Stimulated activated effector memory CD8-positive, alpha-beta T cell treated with anti-CD3 and anti-CD28 coated beads, Interleukin-12 subunit alpha, Interleukin-12 subunit beta, amount 100 ng/mL, for 72 hours (primary cell): ENCODE measurements at places on chromosomes 1 and 21.

DNA sequence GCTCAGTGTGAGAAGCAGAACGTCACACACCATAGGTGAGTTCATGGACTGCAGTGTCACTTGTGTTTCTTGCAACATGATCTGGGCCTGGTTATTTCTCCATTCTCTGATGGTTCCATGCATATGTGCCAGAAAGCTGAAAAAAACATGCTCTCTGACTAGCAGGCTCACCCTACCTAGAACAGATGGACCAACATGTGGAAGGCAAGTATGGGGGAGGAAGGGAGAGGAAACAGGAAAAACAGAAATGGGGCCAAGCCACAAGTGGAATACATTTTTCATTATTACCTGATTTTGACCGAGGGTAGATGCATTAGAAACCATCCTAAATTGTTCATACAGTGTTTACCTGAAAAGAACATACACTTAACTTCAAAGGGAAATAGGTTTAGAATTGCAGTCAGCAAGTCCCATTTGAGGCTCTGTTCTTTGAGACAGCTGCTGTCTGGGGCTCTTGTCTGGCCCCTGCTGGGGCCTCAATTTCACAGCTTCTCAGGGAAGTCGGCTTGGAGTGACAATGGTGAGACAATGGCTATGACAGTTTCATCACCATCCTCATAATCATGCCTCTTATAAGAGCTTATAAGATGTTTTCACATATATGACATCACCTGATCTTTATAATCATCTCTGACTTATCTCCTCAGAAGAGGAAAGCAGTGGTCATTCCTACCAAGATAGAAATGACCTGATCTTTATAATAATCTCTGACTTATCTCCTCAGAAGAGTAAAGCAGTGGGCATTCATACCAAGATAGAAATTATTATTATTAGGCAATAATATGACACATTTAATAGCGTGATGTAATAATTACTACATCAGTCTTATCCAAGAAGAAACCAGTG, 327.3 kb downstream of the SIPA1L2 start:
- no peak for DNase-seq

DNA sequence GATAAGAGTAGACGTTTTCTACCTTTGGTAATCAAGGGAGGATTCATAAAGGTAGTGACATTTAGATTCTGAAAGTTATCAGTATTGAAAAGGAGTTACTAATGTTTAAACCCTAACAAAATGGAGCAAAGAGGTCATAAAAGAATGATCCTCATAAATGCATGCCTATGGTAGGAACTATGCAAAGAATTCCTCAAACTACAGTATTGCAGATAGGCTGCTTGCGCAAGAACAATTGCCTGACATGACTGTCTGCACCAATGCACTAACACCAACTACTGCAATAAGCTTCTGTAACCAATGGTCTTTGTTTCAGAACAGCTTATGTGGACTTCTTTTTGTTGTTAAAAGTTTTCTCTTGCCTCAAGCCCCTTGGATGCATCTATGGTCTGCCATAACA, 597.3 kb upstream of the ADGRL4 start:
- DNase-seq, result no peak

DNA sequence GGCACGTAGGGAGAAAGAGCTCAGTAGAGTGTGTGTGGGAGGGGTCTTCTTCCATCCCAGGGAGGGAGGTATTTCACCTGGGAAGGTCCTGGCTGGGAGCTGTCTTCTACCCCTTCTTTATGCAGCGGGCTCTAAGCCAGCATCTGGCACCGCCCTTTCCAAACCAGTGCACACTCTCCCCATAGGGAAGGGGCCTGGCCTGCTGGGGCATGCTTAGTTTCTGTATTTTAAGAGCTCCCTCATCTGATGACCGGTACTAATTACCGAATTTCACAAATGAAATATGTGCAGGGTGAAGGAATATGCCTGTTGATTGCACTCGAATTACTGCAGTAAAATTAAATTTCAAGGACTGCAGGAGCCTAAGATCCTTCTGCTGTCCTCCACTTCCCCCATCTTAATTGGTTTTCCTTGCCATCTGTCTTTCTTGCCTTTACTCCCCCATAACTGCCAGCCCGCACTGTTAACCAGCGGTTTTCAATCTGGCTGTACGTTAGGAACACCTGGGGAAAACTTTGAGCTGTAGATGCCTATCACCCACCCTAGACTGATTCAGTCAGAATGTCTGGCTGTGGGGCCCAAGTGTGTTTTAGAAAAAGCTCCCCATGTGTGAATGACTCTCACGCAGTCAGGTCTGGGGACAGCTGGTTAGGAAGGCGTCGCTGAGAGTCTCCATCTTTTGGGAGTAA, 20.1 kb downstream of the GALNT2 start:
- DNase-seq, result no peak

- DNase-seq, result no peak
Observed at GRCh38 chr1:160401487-160401805, 1.1 kb downstream of the VANGL2 start.

DNA sequence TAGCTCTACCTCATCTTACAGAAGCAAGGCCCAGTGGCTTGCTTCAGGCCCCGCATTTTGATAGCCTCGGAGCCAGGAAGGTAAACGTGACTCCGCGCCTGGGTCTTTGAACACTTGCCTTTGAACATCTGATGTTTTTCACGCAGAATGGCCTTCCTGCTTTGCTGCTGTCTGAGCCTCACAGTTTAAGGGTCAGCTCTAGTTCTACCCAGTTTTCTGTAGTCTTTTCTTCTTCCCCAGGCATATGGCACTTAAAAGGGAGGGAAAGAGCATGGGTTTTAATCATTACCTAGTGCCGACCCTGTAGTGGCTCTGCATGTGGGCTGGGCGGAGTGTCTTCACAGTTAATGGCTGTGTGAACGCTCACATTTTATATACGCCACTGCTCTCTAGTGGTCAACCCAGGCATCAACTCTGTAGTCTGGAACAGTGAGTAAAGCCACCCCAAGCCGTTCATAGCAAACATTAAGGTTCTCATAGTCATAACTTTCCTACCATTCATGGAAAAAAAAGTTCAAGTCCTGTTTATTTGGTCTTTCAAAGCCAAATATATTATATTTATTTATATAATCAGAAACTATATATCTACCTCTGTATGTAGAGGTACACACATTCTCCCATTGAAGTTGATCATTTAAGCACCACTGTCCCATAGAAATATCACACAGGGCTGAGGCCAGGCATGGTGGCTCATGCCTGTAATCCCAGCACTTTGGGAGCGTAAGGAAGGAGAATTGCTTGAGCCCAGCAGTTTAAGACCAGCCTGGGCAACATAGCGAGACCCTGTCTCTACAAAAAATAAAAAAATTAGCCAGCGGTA, 78.1 kb downstream of the IER5 start:
- DNase-seq, result peak; percentile 81

GRCh38 chr1:76958828-76959227, 91.5 kb downstream of the ST6GALNAC5 start:
- DNase-seq, result no peak

- no peak for DNase-seq
Observed at GRCh38 chr1:214454569-214455396, 96.6 kb downstream of the PTPN14 start.

DNA sequence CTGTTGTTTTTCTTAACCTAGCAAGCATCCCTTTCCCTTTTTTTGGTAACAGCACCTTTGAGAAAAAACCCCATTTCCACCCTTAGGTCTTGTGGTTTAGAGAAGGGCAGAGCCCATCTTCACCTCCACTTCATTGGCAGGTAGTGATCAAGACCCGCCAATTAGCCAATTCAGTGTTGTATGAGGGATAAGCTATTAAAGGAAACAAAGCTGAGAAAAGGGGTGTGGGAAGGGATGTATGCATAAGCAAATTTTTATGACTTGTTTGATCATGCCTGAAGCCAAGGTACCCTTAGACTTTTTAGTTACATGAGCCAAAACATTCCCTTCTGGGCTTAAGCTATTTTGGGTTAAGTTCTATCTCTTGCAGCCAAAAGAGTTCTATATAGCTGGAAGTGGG, 3.6 kb upstream of the ZNF697 start:
- no peak for DNase-seq

- no peak for DNase-seq
Observed at GRCh38 chr1:211127166-211127565, 6.8 kb downstream of the KCNH1 start.

DNA sequence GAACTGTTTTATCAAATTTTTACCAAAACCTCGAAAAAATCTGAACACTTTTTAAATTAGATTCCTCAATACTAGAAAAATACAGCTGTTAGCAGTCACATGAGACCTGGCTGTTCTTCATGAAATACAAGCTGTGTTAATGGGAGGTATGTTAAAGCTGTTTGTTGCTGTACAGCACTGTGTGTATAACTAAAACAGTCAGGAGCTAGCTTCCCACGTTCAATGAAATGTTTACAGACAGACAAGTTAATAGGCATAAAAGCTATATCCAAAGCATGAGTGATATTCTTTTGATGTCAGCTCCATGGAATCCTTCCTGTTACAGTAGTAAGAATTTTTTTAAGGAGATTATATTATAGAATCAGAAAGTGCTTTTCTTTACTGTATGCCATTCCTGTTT, 223.2 kb upstream of the FOXD3 start:
- no peak for DNase-seq
